Heart left ventricle (tissue), 16 donors: ENCODE measurements at places on chromosomes 11 and 22.

DNA sequence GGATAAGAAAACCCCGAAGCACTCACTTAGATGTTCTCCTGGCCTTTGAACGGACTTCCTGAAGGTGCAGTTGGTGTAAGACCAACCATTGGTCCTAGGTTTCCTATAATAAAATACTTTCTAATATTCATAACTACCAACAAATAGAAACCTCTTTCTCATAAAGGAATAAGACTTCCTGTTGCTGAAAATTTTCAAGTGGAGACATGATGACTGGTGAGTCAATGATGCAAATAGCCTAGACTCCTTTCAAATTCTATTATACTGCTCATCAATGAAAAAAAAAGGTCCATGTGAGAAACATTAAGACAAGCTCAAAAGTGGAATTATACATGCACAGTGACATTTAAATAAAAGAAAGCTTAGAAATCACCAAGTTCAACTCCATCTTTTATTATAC, 862.8 kb downstream of the FAM181B start:
- DNase-seq, result no peak

DNA sequence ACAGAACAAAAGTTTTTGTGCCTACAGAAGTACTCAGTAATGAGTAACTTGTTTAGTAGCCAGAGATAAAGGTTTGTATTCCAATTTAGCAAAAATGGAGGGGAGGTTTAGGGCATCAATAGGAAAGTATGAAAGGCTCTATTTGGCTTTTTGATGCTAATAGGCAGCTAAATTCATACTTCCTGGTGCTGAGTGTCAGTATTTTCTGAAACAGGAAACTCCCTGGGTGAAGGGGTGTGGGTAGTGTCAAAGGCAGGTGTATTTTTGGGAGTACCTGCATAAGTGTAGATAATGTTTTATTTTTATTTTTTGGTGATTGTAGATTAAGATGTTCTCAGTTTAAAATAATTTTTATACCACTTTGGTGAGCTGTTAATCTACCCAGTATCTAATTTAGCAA, 29.3 kb upstream of the MMP7 start:
- DNase-seq, result no peak

- DNase-seq, result no peak
Measured at GRCh38 chr11:19193916-19194315, 7.9 kb downstream of the CSRP3 start.

- no peak for DNase-seq
Measured at GRCh38 chr11:102361086-102362031, 14.3 kb downstream of the BIRC2 start.

- no peak for DNase-seq
Measured at GRCh38 chr11:46107780-46108179, 13.5 kb downstream of the PHF21A start.

GRCh38 chr22:18101536-18101935, 9.1 kb upstream of the TUBA8 start:
- no peak for DNase-seq

DNA sequence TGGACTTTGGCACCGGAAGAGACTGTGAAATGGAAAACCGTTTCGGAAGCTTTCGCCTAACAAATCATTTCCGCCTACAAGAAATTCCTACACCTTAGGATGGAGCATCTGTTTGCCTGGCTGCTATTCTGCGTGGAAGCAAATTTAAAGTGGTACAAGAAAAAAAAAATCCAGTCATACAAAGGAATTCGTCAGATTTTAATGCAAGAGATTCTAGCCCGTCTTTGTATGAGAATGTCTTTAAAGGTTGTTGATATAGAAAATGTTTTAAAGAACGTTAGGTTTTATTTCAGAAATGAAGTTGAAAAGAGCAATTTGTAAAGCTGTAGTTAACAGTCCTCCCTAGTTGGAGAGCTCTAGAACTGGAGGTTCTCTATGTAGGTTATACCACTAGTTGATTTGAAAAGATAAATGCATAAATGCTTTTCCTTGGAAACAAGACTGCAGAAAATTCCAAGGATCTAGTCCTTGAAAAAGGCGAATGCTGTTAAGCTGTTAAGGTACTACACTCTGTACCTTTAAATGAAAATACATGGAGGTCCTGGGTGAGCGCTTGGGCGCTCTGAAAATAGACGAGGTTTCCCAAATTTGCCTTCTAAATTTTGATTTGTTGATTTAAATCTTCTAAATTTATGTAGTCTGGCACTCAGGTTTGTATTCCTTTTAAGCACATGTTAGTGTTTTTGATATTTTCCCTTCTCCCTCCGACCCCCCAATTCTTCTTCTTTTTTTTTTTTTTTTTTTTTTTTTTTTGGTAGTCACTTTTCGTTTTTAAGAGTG, 2.4 kb downstream of the NCR3LG1 start:
- DNase-seq, result no peak

GRCh38 chr11:132072044-132072857, 701.8 kb downstream of the NTM start:
- no peak for DNase-seq

- no peak for DNase-seq
Measured at GRCh38 chr11:32307471-32307870, 127.9 kb downstream of the WT1 start.

GRCh38 chr22:48949375-48950149, 878.1 kb downstream of the BRD1 start:
- DNase-seq, result no peak
